ENCODE measurements at places on chromosomes 12 and 14. TPM values are rescaled to one million over a fixed set of nuclear protein-coding genes. Genes with fewer than 3 reads are reported as not detected.
A peak's percentile ranks its signal among the peaks of the same experiment; 100 is the strongest.

GRCh38 chr12:74538491-74539258 lies 1.0 kb downstream of the ATXN7L3B start:
- DNase-seq, result no peak

GRCh38 chr12:2649201-2650030 lies 145.4 kb upstream of the FKBP4 start:
- no peak for DNase-seq

DNA sequence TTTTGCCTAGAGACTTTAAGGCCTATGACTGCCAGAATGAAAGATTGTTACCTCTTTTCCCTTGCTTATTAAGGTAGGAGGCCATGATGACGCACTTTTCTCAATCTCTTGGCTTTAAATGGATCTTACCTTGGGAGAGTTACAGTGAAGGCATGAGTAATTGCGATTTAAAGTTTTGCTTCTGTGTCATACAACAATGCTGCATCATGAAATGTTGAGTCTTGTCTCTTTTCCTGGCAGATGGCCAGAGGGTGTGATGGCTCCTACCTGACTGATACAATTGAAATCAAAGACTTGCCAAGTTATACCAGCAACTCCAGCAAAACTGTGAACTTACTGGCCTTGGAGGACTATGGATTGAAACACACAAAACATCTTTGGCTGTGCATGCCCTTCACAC lies 17.2 kb upstream of the LRRK2 start:
- DNase-seq, result no peak

- DNase-seq, result no peak
These were observed 67.9 kb downstream of the FAR2 start for GRCh38 chr12:29216797-29217575.

DNA sequence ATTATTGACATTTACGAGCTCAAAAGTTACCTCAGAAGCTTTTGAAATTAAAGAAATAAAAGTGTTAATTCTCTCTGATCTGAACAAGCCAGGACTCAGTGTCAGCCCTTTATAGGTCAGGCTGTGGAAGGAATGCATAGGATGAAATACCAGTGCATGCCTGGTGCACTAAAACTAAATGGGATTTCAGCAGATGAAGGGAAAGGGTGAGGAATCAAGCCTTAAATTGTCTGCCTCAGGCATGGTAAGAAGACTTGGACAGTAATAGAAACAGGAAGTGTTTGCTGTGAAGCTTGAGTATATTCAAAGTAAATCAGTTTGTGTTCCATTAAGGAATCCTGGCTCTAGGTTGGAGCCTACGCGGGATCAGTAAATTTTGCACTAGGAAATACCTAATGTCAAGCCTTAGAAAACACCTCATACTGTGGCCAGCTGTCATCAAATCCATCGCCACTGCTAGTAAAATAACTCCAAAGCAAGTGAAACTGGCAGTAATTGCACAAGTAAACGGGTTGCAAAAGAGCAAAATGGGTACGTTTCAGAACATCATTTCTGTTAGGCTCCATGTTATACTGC lies 76.3 kb downstream of the PDE3A start:
- DNase-seq, result no peak

GRCh38 chr14:66233591-66233990 lies 252.6 kb upstream of the CCDC196 start:
- DNase-seq, result no peak

- peak; percentile 9 for DNase-seq
These were observed 59.2 kb upstream of the TSPAN8 start for GRCh38 chr12:71216725-71217579.

GRCh38 chr12:116490471-116490870 lies 68.7 kb upstream of the MAP1LC3B2 start:
- no peak for DNase-seq

GRCh38 chr14:23481979-23482822 lies 12.7 kb downstream of the NGDN start:
- DNase-seq, result no peak

DNA sequence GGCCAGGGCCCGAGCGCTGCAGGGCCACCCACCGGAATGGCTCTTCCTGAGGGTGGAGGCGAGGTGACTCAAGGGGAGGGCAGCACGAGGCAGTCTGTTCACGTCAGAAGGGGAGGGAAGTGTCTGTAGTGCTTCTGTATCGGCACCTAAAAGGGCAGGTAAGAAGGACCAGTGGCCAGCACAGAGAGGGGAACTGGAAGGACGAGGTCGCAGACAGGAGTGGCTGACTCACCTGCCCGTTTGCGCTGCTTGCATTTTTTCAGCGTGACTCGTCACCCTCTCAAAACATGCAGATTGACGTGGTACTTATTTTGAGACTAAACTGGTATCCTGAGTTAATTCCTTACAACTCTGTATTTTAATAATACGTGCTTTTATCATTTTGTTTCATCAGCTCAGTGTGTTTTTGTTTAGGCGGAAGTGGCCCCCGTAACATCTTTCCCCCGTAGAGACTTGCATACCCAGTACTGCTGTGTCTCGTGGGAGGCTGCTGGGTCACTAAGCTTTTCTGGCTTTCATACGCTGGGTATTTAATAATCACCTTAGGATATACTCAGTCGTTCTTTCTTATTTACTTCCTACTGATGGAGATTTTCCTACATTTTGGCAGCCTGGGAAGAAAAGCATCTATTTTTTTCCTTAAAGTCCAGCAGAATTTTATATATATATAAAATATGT lies 26.4 kb downstream of the SFSWAP start:
- DNase-seq, result no peak

DNA sequence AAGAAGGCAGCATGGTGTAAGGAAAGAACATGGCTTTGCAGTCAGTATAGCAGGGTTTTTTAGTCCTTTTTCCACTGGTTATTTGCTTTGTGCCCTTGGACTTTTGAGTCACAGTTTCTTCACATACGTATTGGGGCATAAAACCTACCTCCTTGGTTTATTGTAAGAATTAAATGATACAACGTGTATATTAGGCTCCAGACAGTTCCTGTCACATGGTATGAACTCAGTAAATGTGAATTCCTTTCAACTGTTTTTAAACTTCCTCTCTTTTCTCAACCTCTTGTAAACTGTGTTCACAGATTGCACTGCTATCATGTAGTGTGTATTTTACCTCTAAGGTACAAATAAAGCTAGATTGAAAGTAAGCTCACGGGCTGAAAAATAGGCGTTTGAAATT lies 29.5 kb downstream of the MSRB3 start:
- no peak for DNase-seq

GRCh38 chr12:71688961-71689570 lies 3.2 kb downstream of the TMEM19 start:
- no peak for DNase-seq

DNA sequence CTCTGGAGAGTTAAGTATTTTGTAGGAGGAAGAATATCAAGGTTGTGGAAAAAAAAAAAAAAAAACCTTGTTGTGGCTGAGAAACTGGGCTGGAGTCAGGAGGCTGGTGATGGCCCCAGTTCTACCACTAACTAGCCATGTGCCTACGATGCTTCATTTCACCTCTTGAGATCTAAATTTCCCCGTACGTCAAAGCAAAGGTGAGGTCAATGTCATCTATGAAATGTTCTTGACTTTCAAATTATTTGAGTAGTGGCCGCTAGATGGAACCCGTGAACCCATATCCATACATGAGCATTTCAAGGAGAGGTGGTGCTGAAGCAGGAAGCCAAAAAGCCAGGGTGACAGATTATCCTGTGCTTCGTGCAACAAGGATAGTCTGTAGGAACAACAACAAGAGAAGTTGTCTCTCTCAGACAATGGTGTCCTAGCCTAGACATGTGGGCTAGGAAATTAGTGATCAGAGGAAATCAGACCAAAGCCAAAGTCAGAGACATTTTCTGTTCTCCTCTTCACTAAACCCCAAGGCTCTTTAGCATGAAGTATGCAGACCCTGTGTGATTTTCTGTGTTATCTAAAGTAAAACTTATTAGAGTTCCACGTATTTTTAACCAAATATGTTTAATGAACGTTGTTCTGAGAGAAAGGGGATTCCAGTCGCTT lies 95.5 kb upstream of the ETV6 start:
- DNase-seq, result peak; percentile 41

DNA sequence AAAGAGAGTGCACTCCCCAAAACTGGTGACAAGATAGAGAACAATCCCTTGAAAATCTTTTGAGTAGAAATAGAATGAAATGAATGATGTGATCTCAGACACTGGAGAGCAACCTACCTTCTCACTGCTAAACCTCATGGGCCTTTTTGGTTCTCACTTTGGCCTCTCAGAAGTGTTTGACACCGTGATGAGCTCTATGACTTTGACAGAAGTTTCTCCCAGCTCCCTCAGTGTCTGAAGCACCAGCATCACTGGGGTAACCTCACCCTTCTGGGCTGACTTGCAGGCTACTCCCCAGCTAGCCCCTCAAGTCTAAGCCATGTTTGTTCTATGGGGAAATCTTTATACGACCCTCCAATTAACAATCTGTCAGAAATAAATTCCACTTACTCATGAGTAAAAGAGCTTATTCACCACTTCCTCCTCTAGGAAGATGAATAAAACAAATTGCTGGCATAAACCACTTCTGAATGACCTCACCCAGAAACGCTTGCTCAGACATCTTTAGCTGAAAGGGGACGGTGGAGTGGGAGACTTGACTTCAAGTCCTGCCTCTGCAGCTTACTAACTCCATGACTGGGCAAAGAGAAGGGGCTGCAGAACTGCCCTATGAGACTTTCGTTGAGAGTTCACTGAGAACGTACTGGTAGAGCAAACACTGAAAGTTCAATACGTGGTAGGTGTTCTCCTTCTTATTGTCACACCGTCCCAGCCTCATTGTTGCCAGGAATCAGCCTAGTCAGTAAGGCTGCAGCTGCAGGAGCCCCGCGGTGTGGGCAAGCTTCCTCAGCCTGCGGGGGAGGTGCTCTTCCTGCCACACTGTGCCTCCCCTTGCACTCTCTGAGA lies 46.5 kb downstream of the ST8SIA1 start:
- DNase-seq, result no peak

GRCh38 chr14:68166731-68167382 lies 347.3 kb downstream of the RAD51B start:
- DNase-seq, result no peak

- DNase-seq, result no peak
These were observed 17.4 kb upstream of the MAP1LC3B2 start for GRCh38 chr12:116541547-116542344.

GRCh38 chr12:54725233-54725843 lies 77.2 kb upstream of the DCD start:
- DNase-seq, result no peak

- DNase-seq, result no peak
These were observed 7.3 kb downstream of the CIPC start for GRCh38 chr14:77105145-77105939.

- no peak for DNase-seq
These were observed 1.6 kb downstream of the MLEC start for GRCh38 chr12:120688527-120689071.

DNA sequence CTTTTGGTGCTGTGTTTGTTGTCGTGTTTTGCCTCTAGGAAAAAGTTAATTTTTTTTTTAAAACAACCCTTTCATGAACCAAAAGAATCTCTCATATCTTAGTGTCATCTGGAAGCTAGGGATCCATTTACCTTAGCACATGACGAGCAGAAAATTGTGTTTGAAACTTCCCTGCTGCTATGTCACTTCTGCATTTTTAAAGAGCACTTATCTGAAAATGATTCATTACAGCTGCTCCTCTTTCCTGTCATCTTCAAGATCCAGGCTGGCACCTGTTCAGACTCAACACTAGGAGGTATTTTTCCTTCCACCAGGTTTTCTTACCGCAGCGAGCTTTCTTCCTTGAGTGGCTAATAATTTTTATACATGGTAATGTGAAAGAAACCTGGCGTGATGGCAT lies 67.0 kb downstream of the EML1 start:
- no peak for DNase-seq

- DNase-seq, result no peak
These were observed 366.0 kb downstream of the ZFP36L1 start for GRCh38 chr14:68426661-68427549.

DNA sequence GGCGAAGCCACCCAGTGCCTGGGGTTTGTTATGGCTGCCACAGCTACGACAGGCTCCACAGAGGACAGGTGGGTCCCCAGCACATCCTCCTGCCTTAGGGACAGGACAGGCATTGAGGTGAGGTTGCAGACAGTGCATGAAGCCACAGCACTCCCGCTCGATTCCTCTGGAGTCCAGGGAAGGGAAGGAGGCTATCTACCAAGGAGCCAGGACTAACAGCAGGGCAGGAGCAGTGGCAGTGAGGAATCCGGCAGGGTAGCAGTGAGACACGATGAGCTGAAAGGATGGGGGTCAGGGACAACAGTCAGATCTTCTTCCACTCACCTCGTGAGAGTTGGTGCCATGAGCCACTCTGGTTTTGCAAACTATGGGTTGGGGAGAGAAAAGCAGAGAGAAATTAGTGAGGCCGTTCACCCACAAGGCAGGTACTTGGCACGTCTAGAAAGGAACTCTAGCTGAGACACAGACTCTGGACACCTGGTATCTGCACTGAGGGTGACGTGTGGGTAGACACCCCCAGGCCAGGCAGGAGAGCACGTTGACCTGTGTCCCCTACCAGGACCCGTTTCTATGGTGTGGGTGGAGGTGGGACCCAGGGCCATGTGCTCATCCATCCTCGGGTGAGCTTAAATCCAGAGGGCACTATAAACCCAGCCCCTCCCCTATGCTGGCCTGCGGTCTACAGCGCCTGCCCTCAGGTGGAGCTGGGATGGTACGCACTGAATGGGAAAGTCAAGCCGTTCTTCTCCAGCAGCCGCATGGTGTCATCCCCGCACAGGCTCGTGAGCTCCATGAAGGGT lies 39.3 kb downstream of the CHGA start:
- no peak for DNase-seq

GRCh38 chr14:76289276-76289675 lies 86.7 kb upstream of the ESRRB start:
- DNase-seq, result no peak

AICDA gene
- not detected for total RNA-seq

LTB4R2 gene
- 9.4 TPM for total RNA-seq

NUAK1 gene
- total RNA-seq, result 35.6 TPM

HHIPL1 gene
- total RNA-seq, result 2.3 TPM

TAS2R8 gene
- not detected for total RNA-seq

TCTN2 gene
- 23.1 TPM for total RNA-seq

MMP19 gene
- not detected for total RNA-seq

TPPP2 gene
- not detected for total RNA-seq

PRB2 gene
- not detected for total RNA-seq

All from neural crest cell (in vitro differentiated cells).